Kidney (tissue), 22 donors: ENCODE measurements at places on chromosomes 2 and 18. TPM values are rescaled to one million over a fixed set of nuclear protein-coding genes. Genes with fewer than 3 reads are reported as not detected.

NAPG gene
- total RNA-seq: 39.4 TPM

SCTR gene
- total RNA-seq: 15.9 TPM

GPAT2 gene
- 2.7 TPM for total RNA-seq

BZW1 gene
- total RNA-seq: 188 TPM

INHA gene
- 1.2 TPM for total RNA-seq

ZBTB7C gene
- 13.8 TPM for total RNA-seq

POTEC gene
- total RNA-seq: not detected

GALNT14 gene
- 84.6 TPM for total RNA-seq

DES gene
- 74.2 TPM for total RNA-seq

NEB gene
- 0.88 TPM for total RNA-seq

GPR75 gene
- total RNA-seq: 2.4 TPM

DNA sequence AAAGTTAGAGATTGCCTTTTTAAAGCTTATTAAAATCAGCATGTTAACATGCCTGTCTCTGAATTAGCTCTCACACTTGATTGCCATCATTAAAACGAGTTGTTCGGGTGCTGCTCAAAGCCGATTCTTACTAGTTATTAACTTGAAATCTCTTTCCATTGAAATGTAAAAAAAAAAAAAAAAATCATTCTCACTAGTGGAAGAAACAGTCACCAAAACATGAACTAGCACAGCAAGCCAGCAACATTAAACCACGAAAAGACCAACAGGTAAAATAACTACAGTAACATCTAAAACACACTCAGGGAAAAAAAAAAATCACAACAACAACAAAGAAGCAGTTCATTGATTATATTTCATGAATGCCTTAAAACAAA, 264.5 kb downstream of the MEIS1 start:
- DNase-seq: no peak

GRCh38 chr2:216735086-216735485, 39.7 kb upstream of the IGFBP5 start:
- peak; percentile 92 for DNase-seq

DNA sequence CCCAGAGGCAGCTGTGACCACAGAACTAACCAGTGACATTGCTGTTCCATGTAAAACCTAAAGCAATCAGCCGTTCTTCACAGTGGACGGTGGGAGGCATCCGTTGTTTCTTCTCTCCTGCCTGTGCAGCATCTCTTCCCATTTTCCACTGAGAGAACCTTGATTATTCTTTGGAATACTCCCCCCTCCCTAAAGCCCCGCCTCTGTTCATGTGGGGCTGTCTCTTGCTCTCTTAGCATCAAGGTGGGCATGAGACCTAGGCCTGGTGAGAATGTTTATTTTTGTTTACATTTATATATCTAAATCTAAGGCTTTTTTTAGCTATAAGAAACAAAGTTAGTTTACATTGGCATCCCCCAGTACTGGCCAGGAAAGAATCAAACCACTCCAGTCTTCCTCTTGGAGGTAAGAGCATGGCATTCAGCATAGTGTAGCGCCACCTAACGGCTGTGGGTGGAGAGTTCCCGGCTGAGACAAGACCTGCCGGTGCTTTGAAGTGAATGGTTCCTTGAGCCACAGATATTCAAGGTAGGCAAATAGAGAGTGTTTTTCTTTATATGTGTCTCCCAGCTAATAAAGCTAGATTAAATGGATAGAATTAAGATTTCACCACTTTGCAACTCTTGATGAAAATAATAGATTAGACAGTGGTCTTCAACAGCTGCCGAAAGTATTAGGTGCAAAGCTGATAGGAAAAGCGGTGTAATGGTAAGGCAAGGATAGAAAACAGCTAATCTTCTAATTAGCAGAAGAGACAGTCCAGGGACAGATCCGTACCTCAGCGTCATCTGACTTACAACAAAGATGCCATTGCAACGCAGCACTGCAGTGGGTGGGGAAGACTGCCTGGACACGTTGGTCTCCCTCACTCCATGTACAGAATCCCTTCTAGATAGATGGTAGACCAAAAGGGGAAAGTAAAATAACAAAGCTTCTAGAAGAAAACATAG, 219.6 kb upstream of the RAB12 start:
- peak; percentile 90 for DNase-seq

DNA sequence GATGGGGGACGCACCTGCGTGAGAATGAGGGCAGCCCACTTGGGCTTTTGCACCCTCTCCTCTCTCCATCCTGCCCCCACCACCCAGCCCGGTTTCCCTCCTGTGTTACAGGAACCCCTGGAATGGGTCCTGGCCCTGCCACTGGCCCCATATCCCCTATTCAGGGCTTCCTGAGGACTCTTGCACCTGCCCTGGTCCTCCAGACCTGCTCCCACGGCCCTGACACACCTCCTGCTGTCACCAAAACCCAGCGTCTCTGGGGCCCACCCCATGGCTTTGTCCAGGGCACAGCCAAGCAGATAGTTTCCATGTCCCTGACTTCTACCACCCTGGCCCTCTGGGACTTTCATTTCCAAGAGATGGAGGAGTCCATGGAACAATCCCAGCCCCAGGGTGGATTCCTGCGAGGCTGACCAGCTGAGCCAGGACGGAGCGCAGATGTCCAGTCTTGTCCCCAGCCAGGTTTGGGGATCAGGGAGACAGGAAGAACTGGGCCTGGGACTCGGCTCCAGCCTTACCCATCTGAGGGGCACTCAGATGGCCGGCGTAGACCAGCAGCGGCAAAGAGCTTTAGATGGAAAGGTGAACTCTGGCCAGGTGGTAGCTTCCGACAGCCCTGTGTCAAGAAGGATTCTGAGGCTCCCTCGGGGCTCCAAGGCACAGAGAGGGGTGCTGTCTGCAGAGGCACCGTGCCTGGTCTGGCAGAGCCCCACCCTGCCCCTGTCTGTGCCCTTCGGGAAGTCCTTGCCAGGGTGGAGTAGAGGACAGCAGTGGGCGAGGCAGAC, 12.0 kb downstream of the GPR35 start:
- no peak for DNase-seq

DNA sequence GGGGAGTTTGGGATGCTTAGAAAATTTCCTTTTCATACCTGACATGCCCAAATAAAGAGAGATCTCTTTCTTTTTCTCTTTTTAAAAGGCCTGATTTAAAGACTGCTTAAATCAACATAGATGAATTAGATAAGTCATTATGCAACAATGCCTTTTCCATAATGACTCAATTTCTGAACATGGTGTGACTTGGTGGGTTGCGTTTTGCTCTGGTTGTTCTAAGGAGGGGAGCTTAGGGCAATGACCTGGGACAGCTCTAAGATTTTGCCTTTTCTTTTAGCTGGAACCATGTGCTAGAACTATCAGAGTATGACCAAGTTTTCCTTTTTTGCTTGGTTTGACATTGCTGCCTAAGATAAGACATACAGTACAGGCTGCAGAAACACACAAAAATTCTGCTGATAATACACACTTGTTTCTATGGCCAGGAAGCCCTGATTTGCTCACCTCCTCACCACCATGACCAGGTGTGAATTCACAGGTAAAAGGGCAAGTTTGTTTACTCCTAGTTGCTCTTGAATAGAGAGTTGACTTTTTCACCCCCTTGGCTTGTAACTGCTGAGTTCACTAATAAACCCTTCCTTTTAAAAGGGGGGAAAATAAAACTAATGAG, 58.1 kb upstream of the IL1RL1 start:
- DNase-seq: no peak

- DNase-seq: no peak
Measured at GRCh38 chr18:35000457-35000856, 40.8 kb upstream of the MAPRE2 start.

- no peak for DNase-seq
Measured at GRCh38 chr18:22114526-22115321, 54.7 kb upstream of the GATA6 start.

- no peak for DNase-seq
Measured at GRCh38 chr2:184370954-184371353, 227.4 kb upstream of the ZNF804A start.

DNA sequence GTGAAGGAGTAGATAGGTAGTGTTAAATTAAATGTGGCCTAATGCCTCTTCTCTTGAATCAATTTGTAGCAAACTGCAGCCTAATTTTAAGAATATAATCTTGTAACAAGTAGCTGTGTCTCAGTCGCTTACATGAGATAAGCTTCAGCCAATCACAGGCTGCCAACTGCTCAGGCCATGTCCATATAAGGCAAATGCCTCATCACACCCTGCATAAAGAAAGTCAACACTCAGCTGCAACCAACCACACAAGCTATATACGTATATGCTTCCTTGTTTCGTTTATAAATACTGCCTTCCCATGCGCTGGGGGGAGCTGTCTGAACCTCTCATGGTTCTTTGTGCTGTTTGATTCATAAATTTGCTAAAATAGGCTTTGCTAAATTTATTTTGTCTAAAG, 476.3 kb downstream of the TRIB2 start:
- no peak for DNase-seq

GRCh38 chr18:69784815-69785214, 162.9 kb downstream of the CD226 start:
- no peak for DNase-seq

- DNase-seq: no peak
Measured at GRCh38 chr18:75297731-75298130, 87.1 kb downstream of the TSHZ1 start.

- no peak for DNase-seq
Measured at GRCh38 chr2:141820893-141821292, 309.9 kb downstream of the LRP1B start.

- DNase-seq: no peak
Measured at GRCh38 chr2:26904839-26905238, 56.9 kb downstream of the DPYSL5 start.

GRCh38 chr2:112314856-112315255, 39.5 kb downstream of the ZC3H6 start:
- DNase-seq: no peak

DNA sequence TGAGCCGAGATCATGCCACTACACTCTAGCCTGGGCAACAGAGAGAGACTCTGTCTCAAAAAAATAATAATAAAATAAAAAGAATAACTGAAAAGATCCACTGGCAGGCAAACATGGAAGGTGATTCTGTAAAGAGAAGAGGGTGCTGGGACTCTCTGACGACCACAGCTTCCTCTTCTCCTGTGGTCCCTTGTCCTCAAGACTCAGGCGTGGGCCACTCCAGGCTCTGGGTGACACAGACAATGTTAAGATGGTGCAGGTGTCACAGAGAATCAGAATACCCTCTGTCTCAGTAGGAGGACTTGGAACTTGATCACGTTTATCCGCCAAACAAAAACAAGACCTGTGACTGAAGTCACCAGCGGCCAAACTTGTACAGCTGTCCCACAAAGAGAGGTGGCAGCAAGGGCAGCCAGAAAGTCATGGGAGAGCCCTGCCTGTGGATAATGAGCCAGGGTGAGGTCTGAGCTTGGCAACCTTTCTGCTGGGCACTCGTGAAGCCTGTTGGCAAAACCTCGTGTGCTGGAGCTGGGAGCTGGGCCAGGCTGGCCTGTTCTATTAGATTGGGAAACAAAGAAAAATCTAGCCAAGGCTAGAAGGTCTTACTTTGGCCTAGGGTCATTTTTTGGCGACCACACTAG, 76.4 kb upstream of the ITGA6 start:
- no peak for DNase-seq

DNA sequence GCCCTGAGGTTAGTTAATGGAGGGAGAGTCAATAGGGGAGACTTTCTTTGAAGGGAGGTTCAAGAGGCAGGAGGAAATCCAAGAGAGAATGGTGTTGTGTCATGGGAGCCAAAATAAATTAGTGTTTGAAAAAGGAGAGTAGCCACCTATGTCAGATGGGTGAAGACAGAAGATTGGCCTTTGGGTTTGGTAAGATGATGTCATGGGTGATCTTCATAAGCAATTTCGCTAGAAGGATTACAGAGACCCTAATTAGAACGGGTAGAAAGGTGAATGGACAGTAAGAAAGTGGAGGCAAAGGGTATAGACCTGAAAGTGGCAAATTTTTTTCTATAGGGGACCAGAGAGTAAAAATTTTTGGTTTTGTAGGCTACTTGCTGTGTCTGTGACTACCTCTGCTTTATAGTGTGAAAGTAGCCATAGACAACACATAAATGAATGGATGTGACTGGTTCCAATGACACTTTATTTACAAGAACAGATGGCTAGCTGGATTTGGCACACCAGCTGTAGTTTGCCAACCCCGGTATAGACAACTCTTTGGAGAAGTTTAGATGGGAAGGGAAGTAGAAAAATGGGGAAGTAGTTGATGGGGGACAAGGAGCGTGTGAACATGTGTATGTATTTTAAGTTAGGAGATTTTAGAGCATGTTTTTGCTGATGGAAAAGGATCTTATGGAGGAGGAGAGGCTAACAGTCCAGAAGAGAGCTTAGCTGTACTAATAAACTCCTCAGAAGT, 9.3 kb downstream of the STAMBP start:
- no peak for DNase-seq

- no peak for DNase-seq
Measured at GRCh38 chr18:48254077-48254602, 155.0 kb downstream of the ZBTB7C start.

DNA sequence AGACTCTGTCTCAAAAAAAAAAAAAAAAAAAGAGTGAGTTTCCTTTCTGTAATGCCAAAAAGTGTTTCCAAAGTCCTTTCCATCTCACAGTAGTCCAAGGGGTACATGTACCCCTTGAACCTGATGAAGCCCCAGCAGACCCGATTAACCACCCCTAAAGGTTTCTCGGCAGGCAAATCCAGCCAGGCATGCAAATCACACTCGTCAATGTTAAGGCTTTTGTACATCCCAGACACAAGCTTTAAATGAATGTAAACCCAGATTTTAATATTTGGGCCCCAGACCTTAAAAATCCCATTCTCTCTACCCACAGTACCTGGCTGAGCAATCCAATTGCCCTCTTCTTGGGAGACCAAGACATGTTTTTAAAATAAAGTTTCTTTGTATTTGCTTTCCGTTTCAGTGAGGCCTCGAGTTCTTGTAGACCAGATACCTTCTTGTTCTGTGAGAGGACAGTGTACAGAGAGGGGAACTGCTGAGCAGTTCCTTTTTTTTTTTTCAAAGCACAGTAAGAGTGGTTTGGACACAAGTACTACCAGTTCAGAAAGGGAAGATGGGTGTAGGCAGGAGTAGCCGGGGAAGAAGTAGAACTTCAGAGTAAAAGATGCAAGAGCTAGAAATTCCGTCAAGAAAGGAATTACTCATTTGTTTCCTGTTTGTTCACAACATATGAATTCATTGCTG, at the start of gene NLRC4:
Gene NLRC4 (minus strand): TSS at position 465 of the 684 bp plus-strand sequence. CDS start 8,111 bp downstream, outside the sequence.
- no peak for DNase-seq

GRCh38 chr2:19021100-19021476, 337.3 kb downstream of the OSR1 start:
- DNase-seq: no peak

DNA sequence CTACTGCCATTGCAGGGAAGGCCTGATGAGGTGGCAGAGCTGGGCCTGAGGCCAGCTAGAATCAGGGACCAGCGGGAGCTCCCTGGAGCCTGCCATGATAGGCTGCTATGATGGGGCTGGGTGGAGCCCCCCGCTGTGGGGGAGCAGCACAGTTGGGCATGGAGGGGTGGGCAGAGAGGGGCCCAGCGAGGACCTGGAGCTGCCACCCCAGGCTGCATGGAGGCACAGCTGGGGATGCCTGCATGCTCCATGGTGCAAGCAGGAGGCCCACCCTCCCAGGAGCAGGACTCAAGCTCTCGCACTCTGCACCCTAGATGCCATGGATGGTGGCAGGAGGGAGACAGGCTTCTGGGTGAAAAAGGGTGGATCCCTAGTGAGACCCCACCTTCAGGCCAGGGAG, 17.8 kb upstream of the RPRD1A start:
- no peak for DNase-seq

GRCh38 chr2:111118981-111119821, 1.5 kb upstream of the BCL2L11 start:
- DNase-seq: peak; percentile 42

GRCh38 chr2:143070704-143071103, 58.5 kb upstream of the ARHGAP15 start:
- DNase-seq: no peak

- DNase-seq: no peak
Measured at GRCh38 chr2:127570282-127571250, 35.1 kb downstream of the MYO7B start.

- no peak for DNase-seq
Measured at GRCh38 chr2:179201869-179202268, 62.8 kb downstream of the SESTD1 start.
